ENCODE measurements at places on chromosomes 2 and 18. TPM values are rescaled to one million over a fixed set of nuclear protein-coding genes. Genes with fewer than 3 reads are reported as not detected.

GRCh38 chr2:45986509-45986908 lies 310.7 kb upstream of the EPAS1 start:
- no peaks in the 10 kb centered on the region for H3K36me3 ChIP-seq
- H3K4me1 ChIP-seq = peaks cover 11% of the 10 kb centered on the region
- no peak for DNase-seq
- H3K4me3 ChIP-seq = no peak overlapping the region

DNA sequence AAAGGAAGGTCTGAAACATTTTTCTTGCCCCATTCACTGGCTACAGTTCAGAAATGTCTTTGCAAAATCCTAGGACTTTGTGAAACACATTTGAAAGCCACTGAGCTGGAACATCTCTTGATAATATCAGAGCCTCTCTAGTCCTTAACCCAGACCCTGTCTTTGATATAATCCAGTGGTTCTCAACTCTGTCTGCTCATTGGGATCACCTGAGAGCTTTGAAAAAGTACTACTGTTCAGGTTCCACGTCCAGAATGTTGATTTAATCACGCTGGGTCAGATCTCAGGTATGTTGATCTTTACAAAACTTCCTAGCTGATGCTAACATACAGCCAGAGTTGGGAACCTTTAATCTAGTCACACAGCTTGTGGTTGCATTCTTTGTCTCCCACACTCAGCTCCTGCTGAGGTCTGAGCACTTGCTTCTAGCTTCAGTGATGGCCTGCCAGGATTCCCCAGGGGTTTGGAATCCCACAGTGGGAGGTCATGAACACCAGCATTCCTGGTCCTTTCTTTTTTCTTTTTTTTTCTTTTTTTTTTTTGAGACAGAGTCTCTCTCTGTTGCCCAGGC lies 262.7 kb downstream of the SETBP1 start:
- DNase-seq = peak; percentile 89
- H3K4me1 ChIP-seq = peaks cover 19% of the 10 kb centered on the region
- H3K4me3 ChIP-seq = no peak overlapping the region
- H3K27me3 ChIP-seq = no peaks in the 10 kb centered on the region
- H3K27ac ChIP-seq = peak overlapping the region; percentile 13

DNA sequence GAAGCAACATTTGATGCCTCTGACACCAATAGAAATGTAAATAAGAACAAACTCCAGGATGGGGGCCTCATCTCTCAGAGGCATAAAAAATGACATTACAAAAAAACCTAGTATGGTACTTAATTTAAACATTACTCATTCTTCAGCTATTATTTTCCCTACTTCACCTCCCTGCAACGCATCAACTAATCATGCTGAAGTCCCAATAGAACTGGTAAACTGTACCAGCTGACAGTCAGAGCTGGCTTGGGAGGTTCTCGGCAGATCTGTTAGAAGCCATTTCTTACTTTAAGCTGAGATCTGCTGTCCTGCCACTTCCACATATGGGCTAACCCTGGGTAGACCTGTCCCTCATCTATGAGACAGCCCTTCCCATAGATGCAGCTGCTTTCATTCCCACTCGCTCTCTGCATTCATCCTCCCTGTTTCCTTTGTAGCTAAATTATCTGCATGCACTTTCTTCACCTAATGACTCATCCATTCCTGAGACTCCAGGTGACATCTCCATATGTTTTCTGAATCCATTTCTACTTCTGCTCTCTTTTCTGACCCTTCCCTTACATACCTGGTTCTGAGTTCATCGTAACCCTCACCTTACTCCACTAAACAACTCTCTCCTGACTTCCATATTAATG lies 108.1 kb downstream of the AOX1 start:
- no peaks in the 10 kb centered on the region for H3K36me3 ChIP-seq
- H3K27me3 ChIP-seq = no peaks in the 10 kb centered on the region
- DNase-seq = peak; percentile 4
- H3K4me1 ChIP-seq = peaks cover 14% of the 10 kb centered on the region

DNA sequence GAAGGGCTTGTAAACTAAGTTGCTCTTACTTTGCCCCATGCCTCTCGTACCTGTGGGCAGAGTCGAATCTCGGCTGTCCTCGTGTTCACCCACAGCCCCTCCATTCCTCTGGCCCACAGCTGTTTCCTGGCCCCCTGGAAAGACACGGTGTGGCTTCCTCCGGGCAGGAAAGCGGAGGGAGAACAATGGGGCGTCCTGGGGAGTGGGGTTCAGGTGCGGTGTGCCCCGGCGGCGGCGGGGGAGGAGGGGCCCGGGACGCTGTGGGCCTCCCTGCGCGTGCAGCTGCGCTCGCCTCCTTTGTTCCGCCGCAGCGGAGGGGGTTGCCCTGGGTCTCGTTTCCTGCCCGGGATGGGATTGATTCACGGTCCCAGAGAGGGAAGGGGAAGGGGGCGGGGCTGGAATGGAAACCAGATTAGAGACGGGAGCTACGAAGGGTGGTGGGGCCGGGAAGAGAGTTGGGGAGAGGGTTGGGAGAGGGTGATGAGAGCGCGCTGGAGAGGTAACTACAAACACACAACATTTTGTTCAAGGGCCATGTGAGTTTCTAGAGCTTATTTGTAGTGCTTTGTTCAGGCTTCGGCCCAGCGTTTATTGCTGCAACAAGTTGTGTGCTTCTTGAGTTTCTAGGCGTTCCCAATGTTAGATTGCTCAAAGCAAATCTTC lies 796 bp downstream of the MYO1B start:
- peak overlapping the region; percentile 61 for H3K27ac ChIP-seq
- no peaks in the 10 kb centered on the region for H3K27me3 ChIP-seq
- no peaks in the 10 kb centered on the region for H3K36me3 ChIP-seq
- H3K4me3 ChIP-seq = peak overlapping the region; percentile 92
- peak; percentile 50 for DNase-seq

DNA sequence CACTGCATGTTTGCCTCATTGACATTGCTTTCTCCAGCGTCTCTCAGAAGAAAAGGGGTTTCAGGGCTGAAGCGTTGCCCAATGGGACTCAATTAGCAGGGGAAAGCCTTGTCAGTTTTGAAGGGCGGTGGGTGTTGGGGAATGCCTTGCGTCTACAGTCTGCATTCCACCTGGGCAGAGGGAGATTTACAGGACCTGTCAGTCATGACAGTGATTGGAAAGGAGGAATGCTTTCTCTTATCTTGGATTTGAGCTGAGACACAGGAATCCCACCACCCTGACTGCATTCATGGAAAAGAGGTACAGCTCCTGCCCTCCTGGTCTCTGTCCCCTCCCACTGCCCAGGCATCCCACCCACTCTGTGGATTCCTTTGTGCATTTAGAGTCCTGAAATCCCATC lies 123.9 kb downstream of the ACKR3 start:
- no peaks in the 10 kb centered on the region for H3K36me3 ChIP-seq
- peaks cover 43% of the 10 kb centered on the region for H3K27me3 ChIP-seq
- no peak overlapping the region for H3K27ac ChIP-seq

DNA sequence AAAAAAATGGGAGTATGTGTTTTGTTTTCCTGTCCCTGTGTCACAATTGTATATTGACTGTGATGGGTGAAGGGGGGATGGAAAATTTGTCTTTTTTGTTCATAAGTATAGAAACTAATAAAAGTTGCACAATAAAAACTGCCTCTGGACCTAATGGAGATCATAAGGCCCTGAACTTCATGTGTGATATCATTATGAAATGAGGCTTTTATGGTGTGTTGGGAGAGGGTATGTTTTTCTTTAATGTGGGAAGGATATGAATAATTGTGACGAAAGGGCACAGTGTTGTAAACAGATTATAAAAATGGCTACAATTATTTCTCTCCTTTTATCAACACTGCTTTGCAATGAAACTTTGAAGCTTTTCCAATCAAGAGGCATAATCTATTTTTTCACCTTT lies 1889.3 kb upstream of the CELF4 start:
- no peak for DNase-seq
- no peak overlapping the region for H3K4me3 ChIP-seq
- no peaks in the 10 kb centered on the region for H3K27me3 ChIP-seq
- no peaks in the 10 kb centered on the region for H3K4me1 ChIP-seq

DNA sequence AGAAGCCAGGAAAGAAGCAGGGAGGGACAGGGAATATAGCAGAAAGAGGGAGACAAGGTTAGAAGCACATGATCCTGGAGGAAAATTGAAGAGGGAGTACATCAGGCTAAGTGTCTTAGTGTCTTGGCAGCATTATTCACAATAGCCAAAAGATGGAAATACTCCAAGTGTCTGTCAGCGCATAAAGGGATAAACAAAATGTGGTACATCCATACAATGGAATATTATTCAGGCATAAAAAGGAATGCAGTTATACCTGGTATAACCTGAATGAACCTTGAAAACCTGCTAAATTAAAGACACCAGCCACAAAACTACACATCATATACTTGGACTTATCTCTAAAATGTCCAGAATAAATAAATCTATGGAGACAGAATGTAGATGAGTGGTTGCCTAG lies 219.1 kb upstream of the PID1 start:
- no peak overlapping the region for H3K4me3 ChIP-seq
- no peak overlapping the region for H3K27ac ChIP-seq
- H3K27me3 ChIP-seq = no peaks in the 10 kb centered on the region
- H3K36me3 ChIP-seq = no peaks in the 10 kb centered on the region
- H3K4me1 ChIP-seq = peaks cover 17% of the 10 kb centered on the region

- no peaks in the 10 kb centered on the region for H3K4me1 ChIP-seq
- no peak for DNase-seq
- H3K27me3 ChIP-seq = no peaks in the 10 kb centered on the region
Measured at GRCh38 chr2:17386771-17387170, 131.5 kb downstream of the RAD51AP2 start.

DNA sequence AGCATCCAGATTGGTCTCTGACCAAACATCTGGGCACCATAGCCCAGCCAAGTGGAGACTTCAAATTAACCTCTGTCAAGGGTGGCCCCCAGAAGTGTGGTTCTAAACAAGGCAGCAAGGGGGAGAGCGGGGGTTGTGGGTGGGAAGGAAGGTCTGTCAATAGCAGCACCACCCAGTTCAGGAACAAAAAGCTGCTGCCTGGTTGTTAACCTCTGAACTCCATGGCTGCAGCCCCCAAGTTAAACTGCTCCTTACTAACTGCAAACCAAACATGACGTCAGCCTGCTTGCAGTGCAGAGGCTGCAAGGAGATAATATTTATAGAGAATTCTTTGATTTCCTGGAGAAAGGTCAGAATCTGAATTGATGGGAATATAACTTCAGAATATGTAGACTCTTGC lies 76.5 kb downstream of the ARL4C start:
- no peak overlapping the region for H3K27ac ChIP-seq
- H3K36me3 ChIP-seq = no peaks in the 10 kb centered on the region
- no peak overlapping the region for H3K4me3 ChIP-seq

DNA sequence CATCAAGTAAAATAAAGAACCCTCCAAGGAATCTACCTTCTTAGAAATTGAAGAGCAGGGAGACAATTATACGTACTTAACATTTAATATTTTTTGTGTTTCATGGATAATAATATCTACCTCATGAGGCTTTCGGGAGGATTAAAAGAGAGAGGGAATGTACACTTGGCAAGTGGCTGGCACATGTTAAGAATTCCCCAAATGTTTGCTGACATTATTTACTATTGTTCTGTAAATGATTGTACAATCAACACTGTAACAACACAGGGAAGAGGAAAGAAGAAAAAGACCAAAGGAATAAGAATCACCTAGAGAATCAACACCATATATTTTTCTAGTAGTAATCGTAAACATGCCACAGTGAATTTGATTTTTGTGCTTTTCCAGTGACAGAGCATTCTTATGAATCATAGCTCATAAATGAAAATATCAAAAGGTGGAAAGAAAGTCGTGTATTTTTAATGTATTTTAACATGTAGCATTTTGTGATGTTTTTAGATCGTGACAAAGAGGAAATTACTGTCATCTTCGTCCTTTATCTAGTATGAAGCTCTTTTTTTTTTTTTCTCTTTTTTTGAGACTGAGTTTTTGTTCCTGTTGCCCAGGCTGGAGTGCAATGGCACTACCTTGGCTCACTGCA lies 67.3 kb downstream of the B3GNT2 start:
- H3K36me3 ChIP-seq = no peaks in the 10 kb centered on the region
- DNase-seq = no peak
- H3K27ac ChIP-seq = no peak overlapping the region
- no peak overlapping the region for H3K4me3 ChIP-seq
- H3K4me1 ChIP-seq = no peaks in the 10 kb centered on the region
- H3K27me3 ChIP-seq = no peaks in the 10 kb centered on the region

DNA sequence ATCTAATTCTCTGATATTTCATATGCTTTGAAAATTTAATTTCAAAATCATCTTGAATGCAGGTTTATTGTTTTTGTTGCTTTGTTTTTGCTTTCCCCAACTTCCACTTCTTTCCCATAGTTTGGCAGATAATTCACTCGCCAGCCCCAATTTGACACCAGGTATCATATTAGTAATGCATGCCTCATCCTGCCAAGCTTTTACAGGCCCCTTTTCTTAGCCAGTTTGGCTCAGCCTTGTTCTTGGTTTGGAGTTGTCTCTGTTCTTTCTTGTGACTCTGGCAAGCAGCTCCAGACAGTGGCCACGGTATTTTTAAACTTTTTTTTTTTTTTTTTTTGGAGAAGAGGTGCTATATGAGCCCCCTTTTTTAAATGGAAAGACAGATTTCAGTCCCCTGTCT lies 65.3 kb downstream of the PMS1 start:
- peaks cover 4% of the 10 kb centered on the region for H3K36me3 ChIP-seq
- H3K27me3 ChIP-seq = no peaks in the 10 kb centered on the region
- no peak for DNase-seq
- no peak overlapping the region for H3K4me3 ChIP-seq
- H3K27ac ChIP-seq = no peak overlapping the region
- no peaks in the 10 kb centered on the region for H3K4me1 ChIP-seq

DNA sequence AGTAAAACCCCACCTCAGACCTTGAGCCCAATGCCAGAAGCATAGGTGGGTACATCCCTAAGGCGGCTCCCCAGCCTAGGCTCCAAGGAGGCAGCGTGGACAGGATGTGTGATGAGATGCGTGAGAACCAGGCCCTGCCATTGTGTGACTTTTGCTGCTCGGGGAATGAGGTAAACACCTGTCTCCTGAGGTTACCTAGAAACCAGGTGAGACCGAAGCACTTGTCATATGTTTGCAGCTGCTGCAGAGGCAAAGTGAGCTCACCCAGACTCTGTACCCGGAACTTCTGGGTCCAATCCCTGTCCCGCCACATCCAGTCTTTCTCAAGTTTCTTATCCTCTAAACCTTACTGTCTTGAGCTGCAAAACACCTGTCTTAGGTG lies 3.4 kb downstream of the FBLN7 start:
- no peak for DNase-seq
- H3K4me3 ChIP-seq = no peak overlapping the region
- no peaks in the 10 kb centered on the region for H3K36me3 ChIP-seq
- H3K27ac ChIP-seq = no peak overlapping the region

ANKRD30BL gene
- total RNA-seq = not detected

LMAN2L gene
- total RNA-seq = 13.2 TPM

TRIM43 gene
- total RNA-seq = not detected

PHLPP1 gene
- 21.1 TPM for total RNA-seq

KIF1A gene
- total RNA-seq = not detected

DPYSL5 gene
- not detected for total RNA-seq

TLX2 gene
- 3.8 TPM for total RNA-seq

CFLAR gene
- 99.1 TPM for total RNA-seq

SNORC gene
- 20.0 TPM for total RNA-seq

FSHR gene
- not detected for total RNA-seq
